Pancreas (tissue), 10 donors: ENCODE measurements at places on chromosomes 7 and 10.

DNA sequence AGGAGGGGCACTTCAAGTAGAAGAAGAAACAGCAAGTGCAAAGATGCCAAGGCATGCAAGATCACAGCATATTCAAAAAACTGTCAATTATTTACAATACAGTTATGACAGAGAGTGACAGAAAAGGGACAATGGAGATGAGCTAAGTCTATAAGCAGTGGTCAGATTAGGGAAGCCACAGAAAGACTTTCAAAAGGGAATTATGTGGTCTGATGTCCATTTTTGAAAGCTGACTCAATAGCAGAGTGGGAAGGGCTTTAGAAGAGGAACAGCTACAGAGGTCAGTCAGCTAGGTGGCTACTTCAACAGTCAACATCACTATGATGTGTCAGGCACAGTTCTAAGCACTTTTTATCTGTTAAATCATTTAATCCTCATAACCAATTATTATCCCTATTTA is 45.2 kb upstream of the SPOCK2 start:
- no peak for DNase-seq

DNA sequence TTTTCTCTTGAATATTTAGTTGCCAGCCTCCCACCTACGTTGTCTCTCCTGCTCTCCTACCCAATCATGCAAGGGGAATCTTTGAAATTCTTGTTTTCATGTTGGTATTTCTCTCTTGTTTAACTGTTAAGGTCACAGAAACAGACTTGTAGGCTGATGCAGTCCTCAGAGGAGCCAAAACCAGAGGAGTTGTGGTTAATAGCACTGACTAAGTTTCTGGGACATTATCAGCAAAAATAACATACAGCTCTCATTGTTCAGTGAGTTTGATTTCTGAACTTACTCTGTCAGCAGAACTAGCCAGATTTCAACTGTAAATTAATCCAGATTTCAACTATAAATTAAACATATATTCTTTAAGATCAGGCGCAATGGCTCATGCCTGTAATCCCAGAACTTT is 11.1 kb upstream of the CUL1 start:
- no peak for DNase-seq

GRCh38 chr7:111825046-111825445 is 262.8 kb upstream of the IMMP2L start:
- DNase-seq = no peak

- DNase-seq = no peak
Measured at GRCh38 chr7:2640846-2641316, 9.1 kb downstream of the TTYH3 start.

GRCh38 chr10:18687195-18687594 is 28.0 kb downstream of the ARL5B start:
- no peak for DNase-seq

DNA sequence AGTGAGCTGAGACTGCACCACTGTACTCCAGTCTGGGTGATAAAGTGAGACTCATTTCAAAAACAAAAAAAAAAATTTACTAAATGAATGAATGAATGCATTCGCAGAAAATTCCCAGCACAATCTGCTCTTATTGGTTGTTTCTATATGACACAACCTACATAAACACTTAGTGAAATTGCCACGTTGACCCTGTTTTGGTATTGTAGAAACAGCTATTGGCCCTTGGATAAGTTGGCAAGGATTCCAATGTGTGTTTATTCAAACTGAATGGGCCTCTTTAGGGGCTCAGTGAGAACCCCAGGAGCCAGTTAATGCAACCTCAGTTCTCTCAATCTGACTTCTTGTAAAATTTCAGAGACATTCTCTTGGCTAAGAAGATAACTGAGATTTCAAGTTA is 66.0 kb downstream of the HHEX start:
- DNase-seq = no peak

- no peak for DNase-seq
Measured at GRCh38 chr10:72316386-72316700, 38.4 kb downstream of the DNAJB12 start.
